Spinal cord (tissue), 10 donors: ENCODE measurements at places on chromosomes 6 and 20. TPM values are rescaled to one million over a fixed set of nuclear protein-coding genes. Genes with fewer than 3 reads are reported as not detected.

The PRKN gene
- 7.4 TPM for polyA plus RNA-seq

The ULBP2 gene
- polyA plus RNA-seq = 1.7 TPM

The RBPJL gene
- polyA plus RNA-seq = 0.59 TPM

The BACH2 gene
- polyA plus RNA-seq = 16.7 TPM

The METTL24 gene
- polyA plus RNA-seq = 3.9 TPM

The SCAND1 gene
- polyA plus RNA-seq = 75.3 TPM

The SNAP91 gene
- 175 TPM for polyA plus RNA-seq

The KCNQ2 gene
- 140 TPM for polyA plus RNA-seq
